ENCODE measurements at places on chromosomes 1 and 21.

DNA sequence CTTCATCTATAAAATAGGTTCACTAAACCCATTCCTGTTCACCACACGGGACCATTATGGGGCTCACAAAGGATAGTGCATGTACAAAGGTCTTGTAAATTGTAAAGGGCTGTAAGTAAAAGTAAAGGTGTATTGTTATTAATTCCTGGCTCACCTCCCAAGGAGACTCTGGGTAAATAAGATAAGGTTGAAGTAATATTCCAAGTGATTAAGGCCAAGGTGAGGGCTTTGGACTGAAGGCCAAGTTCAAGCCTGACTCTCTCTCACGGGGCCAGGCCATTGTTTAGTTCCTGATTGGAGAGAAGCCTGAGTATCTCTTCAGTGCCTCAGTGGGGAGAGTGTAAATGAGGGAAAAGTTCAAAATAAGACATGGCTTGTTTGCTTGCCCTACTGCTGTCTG, 19.5 kb upstream of the ZFYVE9 start:
- DNase-seq, result no peak

DNA sequence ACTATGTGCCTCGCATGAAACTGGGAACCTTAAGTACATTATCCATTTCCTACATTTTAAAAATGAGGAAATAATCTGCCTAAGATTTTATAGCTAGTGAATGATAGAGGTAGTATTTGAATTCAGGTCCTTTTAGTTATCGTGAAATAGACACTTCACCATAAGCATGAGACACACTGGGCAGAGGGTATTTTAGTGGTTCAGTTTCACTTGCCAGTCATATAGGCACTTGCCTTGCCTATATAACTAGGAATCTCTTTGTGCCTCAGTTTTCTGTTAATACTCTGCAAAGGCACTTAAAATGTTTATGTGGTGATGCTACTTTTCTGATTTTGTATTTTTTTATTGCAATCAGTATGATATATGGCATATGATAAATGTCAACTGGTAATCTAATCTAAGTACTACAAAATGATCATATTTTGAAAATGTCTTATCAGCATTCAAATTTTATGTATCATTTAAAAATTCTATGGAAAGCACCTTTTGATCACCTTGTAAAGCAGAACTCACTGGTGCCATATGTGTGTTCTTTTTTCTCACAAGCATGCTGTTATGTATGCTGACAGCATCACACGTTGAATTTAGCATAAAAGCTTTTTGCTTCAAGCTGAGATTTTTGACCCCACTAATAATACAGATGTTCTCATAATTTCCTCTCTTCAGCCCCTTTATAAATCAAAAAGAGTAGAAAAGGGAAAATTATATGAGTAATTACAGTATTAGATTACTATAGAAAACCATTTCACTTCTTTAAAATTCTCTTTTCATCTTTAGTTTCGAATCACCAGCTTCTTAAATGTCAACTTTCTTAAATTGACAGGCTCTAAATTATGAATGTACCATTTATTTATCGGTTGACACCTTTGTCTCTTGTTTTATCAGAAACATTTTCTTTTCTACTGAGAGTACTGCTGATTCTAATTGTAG, 52.6 kb downstream of the RPS6KC1 start:
- DNase-seq, result no peak

GRCh38 chr21:27240839-27241238, 274.0 kb upstream of the ADAMTS5 start:
- DNase-seq, result no peak

GRCh38 chr1:88736633-88737248, 52.7 kb downstream of the PKN2 start:
- peak; percentile 49 for DNase-seq

DNA sequence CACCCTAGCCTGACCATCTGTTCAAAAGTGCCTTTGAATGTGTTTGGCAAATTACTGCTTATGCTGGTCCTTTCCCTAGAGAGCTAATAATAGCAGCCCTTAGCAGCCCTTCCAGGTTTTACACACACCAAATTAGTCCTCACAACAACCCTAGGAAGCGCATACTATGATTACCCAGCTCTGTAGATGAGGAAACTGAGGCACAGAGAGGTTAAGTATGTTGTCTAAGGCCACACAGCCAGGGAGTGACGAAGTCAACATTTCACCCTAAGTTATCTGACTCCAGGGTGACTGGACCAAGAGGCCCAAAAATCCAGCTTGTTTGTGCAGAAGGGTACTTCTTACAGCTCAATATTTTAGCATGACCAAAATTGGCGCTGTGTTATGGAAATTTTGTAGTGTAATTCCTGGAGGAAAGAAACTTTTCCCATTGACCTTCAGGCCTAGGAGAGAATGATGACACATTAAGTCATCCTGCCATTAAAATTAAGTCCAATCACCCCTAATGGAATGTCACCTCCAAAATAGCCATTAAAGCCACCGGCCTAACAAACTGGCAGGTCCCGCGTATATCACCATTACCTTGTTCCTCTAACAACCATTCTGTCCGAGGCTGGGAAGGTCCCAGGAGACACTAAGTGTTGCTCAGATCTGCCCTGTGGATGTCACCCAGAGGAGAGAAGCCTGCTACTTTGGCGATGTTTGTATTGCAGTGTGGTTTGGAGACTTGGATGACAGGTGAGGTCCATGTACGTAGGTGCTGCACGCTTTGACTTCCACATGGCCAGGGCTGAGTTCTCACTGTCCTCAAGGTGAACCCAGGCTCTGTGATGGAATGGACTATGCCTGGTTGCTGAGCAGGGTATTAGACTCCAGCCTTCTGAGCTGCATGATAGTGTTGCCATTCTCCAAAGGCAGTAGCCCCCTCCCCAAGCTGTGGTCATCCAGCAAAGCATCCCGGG, 258.3 kb downstream of the TOMM20 start:
- no peak for DNase-seq

DNA sequence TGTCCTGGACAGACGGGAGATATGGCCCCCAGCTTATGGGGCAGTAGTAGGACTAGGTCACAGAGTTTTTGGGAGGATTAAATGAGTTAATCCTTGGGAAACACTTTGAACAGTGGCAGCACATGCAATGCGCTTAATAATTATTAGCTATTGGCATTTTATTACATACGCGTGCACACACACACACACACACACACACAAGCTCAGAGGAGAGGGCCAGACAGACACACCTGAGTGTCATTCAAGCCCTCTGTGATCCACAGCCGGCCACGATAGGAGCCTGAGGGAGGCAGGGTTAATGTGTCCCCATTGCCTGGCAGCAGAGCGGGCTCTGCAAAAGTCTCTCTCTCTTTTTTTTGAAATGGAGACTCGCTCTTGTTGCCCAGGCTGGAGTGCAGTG, 37.9 kb downstream of the EPHA2 start:
- no peak for DNase-seq

- no peak for DNase-seq
Observed at GRCh38 chr1:229431284-229432115, 2.4 kb downstream of the ACTA1 start.

- DNase-seq, result no peak
Observed at GRCh38 chr1:50880373-50880772, 79.7 kb downstream of the FAF1 start.

- no peak for DNase-seq
Observed at GRCh38 chr21:45127937-45128336, 53.6 kb downstream of the ADARB1 start.

DNA sequence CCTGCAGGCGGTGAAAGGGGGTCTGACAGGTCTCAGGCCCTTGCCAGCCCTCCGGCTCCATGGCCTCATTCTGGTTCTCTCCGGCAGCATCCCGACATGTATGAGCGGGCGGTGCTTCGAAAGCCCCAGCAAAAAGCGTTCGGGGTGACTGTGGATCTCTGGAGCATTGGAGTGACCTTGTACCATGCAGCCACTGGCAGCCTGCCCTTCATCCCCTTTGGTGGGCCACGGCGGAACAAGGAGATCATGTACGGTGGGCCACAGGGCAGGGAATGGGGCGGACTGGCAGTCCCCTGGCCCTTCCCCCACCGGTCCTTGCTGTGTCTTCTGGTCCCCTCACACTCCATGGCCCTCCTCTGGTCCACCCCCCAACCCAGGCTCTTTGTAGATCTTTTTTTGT, 6.3 kb downstream of the IKBKE start:
- DNase-seq, result no peak

DNA sequence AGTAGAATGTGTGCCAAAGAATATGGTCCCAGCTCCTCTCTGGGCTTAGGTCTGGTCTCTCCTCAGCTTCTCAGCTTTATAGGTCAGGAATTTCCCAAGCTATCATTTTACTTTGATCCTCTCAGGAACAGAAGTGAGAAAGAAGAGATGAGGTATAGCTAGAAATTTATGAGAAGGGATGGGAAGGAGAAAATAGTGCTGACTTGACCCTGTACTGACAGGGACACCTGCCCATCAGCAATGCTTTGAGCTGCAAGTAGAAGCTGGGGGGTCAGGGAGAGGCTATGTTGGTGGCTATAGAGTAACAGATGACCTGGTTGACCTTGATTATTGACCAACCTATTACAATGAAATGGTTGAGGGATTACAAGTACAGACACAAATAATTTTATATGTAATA, 75.0 kb downstream of the XCL2 start:
- no peak for DNase-seq

GRCh38 chr1:153447498-153448170, 12.8 kb downstream of the S100A7 start:
- peak; percentile 63 for DNase-seq

DNA sequence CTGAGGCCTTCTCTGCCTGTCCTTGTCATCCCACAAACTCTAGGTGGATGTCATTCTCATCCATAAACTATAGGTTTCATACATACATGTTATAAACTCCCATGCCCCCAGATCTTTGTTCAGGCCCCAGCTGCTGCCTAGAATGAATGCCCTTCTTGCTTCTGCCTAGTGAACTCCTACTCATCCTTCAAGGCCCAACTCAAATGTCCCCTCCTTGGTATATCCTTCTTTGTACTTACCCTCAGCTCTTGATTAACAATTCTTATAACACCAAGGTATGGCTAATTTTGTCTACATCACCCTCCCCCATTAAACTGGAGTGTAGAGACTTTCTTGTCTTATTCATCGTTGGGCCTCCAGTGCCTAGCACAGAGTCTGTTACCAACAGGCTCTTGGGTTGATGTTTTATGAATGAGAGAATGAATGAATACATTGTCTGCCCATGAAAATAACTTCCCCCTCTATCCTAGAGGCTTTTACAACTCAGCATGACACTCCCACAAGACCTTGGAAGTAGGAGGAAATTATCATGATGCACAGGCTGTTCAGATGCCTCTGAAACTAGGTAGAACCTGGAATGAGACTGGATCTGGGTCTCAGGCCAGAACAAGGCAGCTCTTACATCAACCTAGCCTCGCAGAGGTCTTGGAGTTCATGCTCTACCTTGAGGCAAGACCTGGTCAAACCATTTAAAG, 26.9 kb downstream of the EPHB2 start:
- DNase-seq, result no peak

- DNase-seq, result peak; percentile 89
Observed at GRCh38 chr1:81664341-81664740, 136.4 kb upstream of the ADGRL2 start.

DNA sequence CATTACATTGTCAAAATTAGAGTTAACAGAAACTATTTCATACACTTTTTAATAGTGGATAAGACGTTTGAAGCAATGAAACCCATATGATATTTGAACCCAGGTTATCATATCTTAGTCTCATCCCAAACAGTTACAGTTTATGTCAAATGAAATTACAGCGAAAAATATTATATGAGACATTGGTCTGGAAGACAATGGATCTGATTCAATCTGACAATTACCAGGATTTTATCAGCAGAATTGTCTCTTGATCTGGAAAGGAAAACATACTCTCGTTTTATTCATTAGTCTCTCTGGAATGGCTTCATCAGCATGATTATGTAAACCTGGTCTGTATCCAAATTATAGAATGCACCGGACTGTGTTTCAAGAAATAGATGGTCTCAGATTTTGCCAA, 818.6 kb downstream of the NCAM2 start:
- no peak for DNase-seq

DNA sequence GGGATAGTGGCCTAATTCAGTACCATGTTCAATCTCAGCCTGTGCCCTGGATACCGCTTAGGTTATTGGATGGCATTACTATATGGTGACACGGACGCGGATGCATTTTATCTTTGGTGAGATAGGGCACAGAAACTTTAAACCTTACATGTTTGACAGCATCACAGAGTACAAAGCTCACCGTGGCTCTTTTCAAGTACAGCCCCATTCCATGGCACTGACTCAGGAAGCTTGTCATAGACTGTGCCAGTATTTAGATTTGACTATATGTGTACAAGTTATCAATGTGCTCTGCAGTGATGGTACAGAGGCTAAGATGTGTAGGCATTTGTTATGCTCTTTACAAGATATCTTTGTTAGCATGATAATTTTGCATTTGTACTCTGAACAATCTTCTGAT, 169.0 kb downstream of the RYR2 start:
- no peak for DNase-seq

DNA sequence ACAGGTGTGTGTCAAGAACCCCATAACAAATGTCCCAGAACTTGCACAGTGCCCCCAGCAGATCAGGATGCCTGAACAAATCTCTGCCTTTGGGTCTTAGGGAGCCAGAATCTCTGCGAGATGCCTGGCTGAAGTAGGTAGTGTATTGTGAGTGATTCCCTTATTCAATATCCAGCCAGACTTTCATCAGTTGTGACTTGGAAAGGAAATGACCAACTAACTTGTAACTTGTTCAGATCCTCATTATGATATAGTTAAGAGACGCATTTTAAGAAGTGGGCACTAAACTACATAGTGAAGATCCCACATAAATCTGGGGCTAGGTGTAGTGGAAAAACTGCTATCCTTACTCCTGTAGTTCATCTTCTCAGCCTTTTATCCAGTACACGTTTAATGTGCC, 11.8 kb downstream of the OLIG2 start:
- no peak for DNase-seq

DNA sequence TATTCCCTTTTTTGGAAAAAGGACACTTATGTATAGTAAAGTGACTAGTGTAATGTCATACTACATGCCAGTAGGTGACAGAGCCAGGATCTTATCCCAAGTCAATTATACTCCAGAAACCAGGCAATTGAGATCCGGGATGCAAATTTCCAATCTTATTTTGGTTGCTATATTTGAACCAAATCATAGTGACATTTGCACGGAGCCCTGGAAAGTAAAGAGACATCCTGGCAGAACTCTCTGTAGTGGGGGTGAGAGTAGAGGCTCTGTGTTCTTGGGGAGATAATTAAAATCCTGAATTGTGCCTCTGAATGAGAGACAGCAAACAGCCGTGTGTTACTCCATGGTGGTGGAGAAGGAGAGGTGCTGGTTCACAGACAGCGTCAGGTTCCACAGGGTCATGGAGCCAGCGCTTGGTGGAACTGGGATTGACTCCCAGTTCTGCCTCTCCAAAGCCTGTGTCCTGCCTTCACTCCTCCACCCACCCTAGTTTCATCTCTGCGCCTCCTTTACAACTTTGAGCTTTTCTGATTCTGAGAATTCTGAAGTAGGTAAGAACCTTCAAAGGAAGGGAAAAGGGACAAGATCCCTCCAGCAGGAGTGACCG, 432.3 kb downstream of the PTPRU start:
- no peak for DNase-seq

All from fibroblast of skin of right biceps (primary cell).